Fibroblast of skin of right quadriceps (primary cell): ENCODE measurements at places on chromosomes 7 and 10.
A peak's percentile ranks its signal among the peaks of the same experiment; 100 is the strongest.

DNA sequence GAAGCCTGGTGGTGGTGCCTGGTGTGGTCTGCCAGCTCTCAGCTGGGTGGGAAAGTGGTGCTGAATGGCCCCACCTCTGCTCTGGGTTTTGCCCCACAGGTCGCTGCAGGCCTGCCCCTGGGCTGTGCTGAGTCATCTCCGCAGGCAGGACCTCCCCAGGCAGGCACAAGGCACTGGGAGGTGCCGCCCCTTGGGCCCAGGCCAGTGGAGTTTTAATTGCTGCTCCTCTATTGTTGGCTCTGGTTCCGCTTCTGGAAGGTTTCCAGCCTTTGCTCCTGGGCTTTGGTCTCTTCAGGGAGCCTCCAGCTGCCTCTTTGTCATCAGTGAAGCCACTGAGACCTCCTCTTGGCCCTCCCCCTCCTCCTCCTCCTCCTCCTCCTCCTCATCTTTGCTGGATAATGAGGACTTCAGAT is 180.3 kb upstream of the GRB10 start:
- DNase-seq = peak; percentile 32

DNA sequence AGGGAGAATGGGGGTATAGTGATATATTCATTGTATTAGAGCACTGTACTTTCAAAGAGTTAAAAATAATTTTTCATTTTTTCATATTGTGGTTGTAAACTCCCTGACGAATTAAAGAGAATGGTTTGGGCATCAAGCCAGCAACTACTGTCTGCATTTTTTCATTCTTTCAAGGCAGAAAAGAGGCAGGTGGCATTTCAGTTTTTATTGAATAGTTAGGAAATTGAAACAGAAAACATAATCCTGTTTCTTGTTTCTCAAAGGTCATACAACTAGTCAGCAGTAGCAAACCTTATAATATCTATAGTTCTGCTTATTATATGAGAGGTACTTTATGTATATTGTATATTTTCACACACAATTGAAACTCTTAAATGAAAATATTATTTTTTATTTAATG is 303.9 kb upstream of the KCND2 start:
- peak; percentile 30 for DNase-seq

GRCh38 chr10:13104697-13105096 is 4.7 kb downstream of the OPTN start:
- DNase-seq = no peak

GRCh38 chr10:15485684-15486316 is 114.7 kb upstream of the FAM171A1 start:
- peak; percentile 93 for DNase-seq

DNA sequence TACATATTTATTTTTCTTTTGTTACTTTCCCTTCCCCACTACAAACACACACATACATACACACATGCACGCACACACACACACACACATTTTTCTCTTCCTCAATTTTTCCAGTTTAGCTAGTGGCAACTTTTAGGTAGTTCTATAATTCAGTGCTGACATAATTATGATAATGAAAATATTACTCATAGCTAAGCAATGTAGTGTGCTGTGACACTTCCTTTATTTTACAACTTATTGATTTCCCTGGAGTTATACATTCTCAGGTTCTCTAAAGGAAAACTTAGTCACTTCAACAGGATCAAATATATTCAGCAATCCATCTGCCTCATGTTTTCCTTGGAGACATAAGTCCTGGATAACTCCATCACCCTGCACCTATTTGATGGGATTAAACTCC is 151.6 kb downstream of the CACNA2D1 start:
- DNase-seq = peak; percentile 64

- no peak for DNase-seq
Measured at GRCh38 chr7:127041689-127042452, 210.9 kb downstream of the GRM8 start.

DNA sequence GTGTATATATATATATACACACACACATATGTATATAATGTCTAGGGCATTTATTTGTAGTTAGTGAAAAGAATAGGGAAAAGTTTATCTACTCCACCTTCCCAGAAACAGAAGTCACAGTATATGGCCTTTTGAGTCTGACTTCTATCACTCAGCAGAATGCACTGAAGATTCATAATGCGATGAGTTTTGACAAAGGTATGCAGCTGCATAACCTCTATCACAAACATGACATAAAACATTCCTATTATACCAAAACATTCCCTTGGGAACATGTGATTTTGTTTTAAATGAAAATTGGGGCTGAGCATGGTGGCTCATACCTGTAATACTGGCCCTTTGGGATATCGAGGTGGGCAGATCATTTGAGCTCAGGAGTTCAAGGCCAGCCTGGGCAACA is 137.3 kb upstream of the EEPD1 start:
- DNase-seq = peak; percentile 77

- DNase-seq = peak; percentile 34
Measured at GRCh38 chr7:43905956-43906330, 453 bp downstream of the URGCP start.

DNA sequence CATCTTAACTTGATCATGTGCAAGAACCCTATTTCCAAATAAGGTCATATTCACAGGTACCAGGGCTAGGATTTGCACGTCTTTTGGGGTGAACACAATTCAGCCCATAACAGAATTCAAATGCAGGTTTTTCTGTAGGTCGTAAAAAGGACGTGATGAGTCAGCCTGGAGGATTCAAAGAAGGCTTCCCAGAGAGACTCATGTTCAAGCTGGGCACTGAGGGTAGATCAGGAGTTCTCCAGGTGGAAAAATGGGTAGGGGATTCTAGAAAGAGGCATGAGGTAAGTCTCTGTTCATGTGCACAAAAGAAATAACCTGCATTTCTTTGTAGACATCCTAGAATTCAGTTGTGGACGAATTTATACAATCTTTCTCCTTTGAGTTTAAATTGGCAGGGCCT is 160.4 kb downstream of the RPS24 start:
- no peak for DNase-seq

- no peak for DNase-seq
Measured at GRCh38 chr10:7193369-7193768, 217.5 kb downstream of the SFMBT2 start.
